Uterus (tissue), 4 donors: ENCODE measurements at places on chromosomes 2 and 18.
A peak's percentile ranks its signal among the peaks of the same experiment; 100 is the strongest.

GRCh38 chr18:23521271-23521670, 18.0 kb downstream of the RMC1 start:
- no peak for DNase-seq

- DNase-seq: peak; percentile 74
Measured at GRCh38 chr2:64644458-64645382, 9.0 kb downstream of the SERTAD2 start.

DNA sequence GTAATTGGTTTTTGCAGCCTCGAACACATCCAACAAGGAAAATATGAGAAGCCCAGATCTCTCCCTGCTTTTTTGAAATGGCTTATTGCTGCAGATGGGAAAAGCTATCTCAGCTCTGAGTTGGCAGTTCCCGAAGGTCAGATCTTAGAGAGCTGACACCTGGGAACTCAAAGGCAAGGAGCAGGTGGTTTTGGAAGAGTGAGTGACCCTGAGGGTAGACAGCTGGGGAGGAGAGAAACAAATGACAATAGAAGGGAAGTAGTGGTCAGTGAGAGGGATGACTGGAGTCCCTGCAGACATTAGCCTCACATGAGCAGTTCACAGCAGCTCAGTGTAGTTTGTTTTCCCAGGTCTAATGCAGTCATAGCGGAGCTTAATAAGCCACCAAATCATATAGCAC, 317.9 kb downstream of the STK39 start:
- DNase-seq: no peak

GRCh38 chr2:156800065-156800653, 364.0 kb downstream of the GPD2 start:
- DNase-seq: no peak

DNA sequence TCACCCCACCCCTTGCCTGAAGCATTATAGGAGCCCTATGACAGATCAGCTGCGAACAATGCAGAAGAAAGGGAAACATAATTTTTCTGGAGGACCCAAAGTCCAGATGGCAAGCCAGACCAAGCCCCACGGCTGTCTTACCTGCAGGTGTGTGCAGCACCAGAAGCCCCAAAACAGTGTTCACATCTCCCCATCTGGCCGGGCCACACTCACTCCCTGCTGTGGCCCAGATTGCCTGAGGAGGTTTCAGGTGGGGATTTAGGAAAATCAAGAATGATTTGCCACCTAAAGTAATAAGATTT, 11.7 kb upstream of the STK17B start:
- no peak for DNase-seq

DNA sequence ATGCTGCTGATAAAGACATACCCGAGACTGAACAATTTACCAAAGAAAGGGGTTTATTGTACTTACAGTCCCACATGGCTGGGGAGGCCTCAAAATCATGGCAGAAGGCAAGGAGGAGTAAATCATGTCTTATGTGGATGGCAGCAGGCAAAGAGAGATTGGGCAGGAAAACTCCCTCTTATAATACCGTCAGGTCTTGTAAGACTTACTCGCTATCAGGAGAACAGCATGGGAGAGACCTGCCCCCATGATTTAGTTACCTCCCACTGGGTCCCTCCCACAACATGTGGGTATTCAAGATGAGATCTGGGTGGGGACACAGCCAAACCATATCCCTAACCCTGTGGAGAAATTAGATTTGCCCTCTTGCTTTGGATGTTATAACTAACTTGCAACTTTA, 1068.0 kb upstream of the ZEB2 start:
- DNase-seq: no peak

- no peak for DNase-seq
Measured at GRCh38 chr2:112181571-112182290, 43.5 kb downstream of the FBLN7 start.

DNA sequence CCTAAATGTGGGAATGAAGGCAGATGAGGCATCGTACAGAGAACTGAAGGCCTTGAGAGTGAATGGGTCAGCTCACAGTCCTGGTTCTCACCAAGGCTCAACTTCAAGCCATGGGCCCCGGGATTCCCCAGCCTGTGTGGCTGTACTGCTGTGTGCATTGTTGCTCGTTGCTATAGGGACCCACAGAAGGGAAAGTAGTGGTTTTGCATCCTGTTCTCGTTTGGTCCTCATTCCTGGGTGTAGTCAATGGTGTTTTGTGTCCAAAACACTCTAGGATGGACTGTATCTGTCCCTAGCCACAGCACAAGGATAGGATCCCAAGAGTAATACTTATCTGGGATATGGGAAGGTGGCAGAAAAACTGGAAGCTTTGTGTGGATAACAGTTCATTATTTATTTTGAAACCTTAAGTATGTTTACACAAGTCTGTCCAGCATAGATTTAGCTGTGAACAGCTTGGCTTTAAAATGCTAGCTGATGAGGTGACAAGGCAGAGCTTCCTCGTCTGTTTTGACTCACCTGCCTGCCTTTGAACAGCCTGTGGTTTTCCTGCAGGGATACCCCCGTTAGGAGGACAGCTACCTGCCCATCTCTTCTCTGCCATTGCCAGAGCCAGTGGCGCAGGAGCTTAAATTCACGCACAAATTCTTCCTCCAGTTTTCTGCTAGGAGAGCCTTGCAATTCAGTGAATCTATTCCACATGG, 85.0 kb downstream of the WDSUB1 start:
- no peak for DNase-seq

GRCh38 chr2:157413326-157414035, 30.4 kb downstream of the CYTIP start:
- no peak for DNase-seq

DNA sequence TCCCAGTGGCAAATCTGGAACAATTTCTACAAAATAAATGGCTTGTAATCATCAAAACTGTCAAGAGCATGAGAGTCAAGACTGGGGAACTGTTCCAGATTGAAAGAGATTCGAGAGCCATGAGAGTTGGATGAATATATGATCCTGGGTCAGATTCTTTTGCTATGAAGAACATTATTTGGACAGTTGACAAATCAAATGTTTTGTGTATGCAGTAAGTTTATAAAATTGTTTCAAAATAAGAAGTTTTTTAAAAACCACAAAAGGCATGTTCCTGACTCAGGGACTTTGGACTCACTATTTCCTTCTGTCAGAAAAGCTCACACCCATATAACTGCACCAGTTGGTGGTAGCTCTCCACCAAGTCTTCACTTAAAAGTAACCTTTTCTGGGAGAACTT, 38.5 kb downstream of the ROCK2 start:
- DNase-seq: no peak
